IMR-90 (cell line): ENCODE measurements at places on chromosomes 13 and 19. TPM values are rescaled to one million over a fixed set of nuclear protein-coding genes. Genes with fewer than 3 reads are reported as not detected.

The ZNF221 gene
- total RNA-seq: 10.3 and 10.6 TPM in 2 replicates

The TTC9B gene
- not detected in 2 replicates for total RNA-seq

The ZNF99 gene
- not detected in 2 replicates for total RNA-seq

The ZNF530 gene
- 4.4 and 6.6 TPM in 2 replicates for total RNA-seq

The PNMA8A gene
- 0.83 and 0.90 TPM in 2 replicates for total RNA-seq

The ZNF324 gene
- total RNA-seq: 6.6 and 6.9 TPM in 2 replicates

The ACP5 gene
- total RNA-seq: 0.28 and 0.54 TPM in 2 replicates

DNA sequence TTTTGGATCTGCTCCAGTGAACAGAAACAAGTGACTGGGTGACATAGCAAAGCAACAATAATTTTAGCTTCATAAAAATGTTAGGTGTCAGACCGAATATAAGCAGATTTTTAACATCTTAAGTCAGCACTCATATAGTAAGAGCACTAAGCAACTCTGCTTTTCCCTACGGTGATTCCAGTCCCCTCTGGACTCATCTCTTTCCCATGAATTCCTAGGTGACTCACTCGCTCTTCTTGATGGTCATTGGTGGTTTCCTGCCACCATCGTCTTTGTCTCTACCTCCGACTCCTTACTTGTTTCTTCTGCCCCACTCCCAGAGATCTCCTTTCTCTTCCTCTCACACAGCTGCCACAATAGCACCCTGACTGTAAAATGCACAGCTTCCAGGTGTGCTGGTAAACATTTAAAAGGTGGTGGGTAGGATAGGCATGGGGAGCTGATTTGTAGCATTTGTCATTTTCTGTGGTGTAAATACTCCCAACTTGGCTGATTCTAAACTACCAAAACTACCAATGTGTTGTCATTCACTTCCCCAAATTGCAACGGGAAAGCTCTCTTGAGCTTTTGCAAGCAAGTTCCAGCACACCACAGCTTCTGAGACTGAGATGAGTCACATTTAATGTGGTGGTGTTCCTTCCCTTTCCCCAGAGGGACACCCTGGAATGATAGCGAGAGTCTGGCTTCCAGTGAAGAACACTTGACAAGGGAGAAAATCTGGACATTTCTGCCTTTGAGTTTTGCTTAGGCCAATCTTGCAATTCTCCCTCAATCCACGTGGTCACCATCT is 42.8 kb upstream of the CLDN10 start:
- H3K27ac ChIP-seq: no peak overlapping the region
- no peaks in the 10 kb centered on the region for H3K36me3 ChIP-seq
- no peak overlapping the region for H3K4me3 ChIP-seq
- DNase-seq: peak; percentile 10

GRCh38 chr13:36737524-36738083 is 63.8 kb downstream of the SERTM1 start:
- H3K4me3 ChIP-seq: no peak overlapping the region
- H3K36me3 ChIP-seq: no peaks in the 10 kb centered on the region
- peaks cover 2% of the 10 kb centered on the region; the same call in 1 of the 2 replicates for H3K27me3 ChIP-seq
- no peak overlapping the region for H3K27ac ChIP-seq

DNA sequence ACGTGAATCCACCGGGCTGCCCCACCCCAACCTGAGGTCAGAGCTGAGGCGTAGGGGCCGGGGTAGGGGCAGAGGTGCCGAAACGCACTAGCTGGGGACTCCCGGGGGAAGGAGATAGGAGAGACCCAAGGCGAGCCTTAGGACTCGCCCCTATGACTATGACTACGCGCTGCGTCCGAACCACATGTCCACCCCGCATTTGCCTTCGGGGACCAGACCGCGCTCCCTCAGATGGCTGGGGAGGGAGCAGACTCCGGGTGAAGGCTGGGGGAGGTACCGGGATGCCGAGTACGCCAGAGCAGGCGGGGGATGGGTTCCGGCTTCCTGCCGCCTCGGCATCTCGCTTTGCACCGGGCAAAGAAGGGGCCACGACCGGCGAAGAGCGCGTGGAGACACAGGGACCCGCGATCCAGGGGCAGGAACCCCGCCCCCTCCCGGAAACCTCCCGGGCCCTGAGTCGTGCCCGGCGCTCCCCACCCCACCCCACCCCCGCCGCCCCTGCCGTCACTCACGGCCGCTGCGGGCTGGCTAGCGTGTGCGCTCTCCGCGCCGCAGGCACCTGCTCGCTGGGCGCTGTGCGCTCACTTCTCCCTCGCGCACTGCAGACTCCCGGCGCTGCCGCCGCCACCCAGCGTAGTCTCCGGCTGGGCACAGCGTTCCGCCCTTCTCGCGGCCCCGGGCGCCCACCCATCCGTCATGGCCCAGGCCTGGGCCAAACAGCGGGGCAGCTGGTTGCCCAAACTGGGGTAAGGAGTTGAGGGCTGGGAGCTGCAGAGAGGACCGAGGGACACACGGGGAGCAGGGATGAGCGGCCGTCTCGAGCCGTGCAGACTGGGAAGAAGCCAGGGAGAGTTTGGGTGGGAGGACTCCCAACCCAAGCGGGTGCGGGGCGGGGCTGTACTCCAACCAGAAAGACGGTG is 622 bp upstream of the VSTM2B start:
- no peak overlapping the region for H3K4me3 ChIP-seq
- DNase-seq: no peak
- peaks cover 58% of the 10 kb centered on the region for H3K27me3 ChIP-seq

DNA sequence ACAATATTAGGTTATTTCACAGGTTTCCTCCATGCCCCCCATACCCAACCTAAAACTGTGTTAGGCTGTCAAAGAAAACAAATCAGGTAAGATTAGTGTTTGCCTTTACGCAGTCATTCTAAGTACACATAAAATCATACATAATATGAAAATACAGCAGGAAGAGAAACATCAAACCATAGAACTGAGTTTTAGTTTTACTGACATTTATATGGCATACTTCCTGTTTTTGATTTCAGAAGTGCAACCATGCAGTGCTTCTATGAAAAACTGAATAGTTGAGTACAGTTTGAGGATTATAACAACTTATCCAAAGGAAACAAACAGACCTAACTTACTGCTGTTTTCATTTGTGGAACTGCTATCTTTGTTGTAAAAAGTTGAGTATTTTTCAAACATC is 91.3 kb downstream of the KCNRG start:
- H3K36me3 ChIP-seq: peaks cover 1% of the 10 kb centered on the region; the same call in 1 of the 2 replicates
- no peaks in the 10 kb centered on the region for H3K27me3 ChIP-seq
- H3K27ac ChIP-seq: no peak overlapping the region
- no peak overlapping the region for H3K4me3 ChIP-seq

DNA sequence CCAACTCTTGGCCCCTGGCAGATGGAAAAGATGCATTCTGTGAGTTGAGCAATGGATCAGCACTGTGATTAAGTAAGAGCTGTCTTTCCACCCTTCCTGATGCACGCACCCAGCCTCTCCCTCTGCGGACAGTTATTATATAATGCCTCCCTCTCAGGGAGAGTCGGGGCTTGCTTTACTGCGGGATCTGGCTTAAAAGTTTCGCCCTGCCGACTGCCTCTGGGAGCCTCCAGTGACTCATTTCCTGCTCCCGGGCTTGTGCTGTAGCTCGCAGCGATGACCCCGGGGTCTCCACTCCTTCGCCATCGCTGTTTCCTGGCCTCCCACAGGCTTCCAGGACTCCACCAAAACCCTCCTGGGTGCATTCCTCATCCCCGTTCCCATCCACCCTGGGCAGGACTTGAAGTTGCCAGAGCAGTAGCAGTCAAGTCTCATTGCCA is 107.4 kb upstream of the SLC7A1 start:
- H3K27me3 ChIP-seq: peaks cover 7% of the 10 kb centered on the region
- H3K4me3 ChIP-seq: no peak overlapping the region

DNA sequence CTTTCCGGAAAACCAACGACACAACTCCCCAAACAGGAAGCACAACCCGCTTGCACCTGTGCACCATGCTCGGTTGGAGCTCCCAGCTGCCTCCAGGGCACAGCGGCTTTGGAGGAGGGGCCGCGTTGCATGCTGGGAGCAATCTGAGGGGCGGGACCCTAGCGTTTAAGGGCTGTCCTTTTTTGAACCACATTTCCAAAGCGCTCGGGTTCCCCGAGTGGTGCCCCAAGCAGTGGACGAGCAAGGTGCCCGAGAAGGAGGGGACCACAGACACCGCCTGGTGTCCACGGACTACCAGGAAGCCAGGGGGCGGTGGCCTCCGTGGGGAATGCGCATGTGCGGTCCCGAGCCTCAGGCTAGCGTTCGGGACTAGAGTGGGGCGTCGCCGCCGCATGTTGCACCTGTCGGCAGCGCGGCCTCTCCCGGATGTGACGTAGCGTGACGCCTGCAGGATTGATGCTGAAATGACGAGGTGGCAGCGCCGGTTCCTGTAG is 11.9 kb upstream of the ZNF57 start:
- no peak overlapping the region for H3K27ac ChIP-seq
- no peaks in the 10 kb centered on the region for H3K36me3 ChIP-seq
- no peaks in the 10 kb centered on the region for H3K4me1 ChIP-seq
- 0 out of 2 replicates have a peak, but pooled peaks cover 2% of the 10 kb centered on the region for H3K27me3 ChIP-seq
- no peak for DNase-seq

GRCh38 chr19:22052644-22053013 is 345 bp downstream of the ZNF257 start:
- no peaks in the 10 kb centered on the region for H3K4me1 ChIP-seq
- H3K4me3 ChIP-seq: peak overlapping the region; percentile 43
- no peaks in the 10 kb centered on the region for H3K27me3 ChIP-seq
- H3K36me3 ChIP-seq: no peaks in the 10 kb centered on the region
- no peak overlapping the region for H3K27ac ChIP-seq

GRCh38 chr13:69468624-69469023 is 639.0 kb upstream of the ATXN8OS start:
- no peaks in the 10 kb centered on the region for H3K4me1 ChIP-seq
- H3K27me3 ChIP-seq: no peaks in the 10 kb centered on the region
- H3K4me3 ChIP-seq: no peak overlapping the region
- H3K27ac ChIP-seq: no peak overlapping the region

DNA sequence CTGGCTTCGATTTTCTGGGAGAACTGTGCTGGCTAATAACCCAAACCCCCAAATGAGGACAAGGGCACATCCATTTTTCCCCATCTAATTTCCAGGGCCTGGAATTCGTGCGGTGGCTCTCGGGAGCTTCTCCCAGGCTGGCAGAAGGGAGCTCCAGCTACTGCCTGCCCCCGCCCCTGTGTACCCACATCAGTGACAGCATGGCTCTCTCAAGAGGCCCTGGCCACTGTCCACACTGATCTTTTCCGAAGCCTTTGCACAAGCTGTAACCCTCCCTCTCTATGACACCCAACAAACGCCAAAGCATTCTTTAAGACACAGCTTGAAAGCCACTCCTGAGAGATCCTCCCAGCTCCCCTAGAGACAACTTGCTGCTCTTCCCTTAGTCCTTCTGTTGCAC is 73.1 kb downstream of the ZIC5 start:
- no peaks in the 10 kb centered on the region for H3K36me3 ChIP-seq
- peaks cover 57% of the 10 kb centered on the region for H3K27me3 ChIP-seq
- no peaks in the 10 kb centered on the region for H3K4me1 ChIP-seq
- H3K4me3 ChIP-seq: no peak overlapping the region

DNA sequence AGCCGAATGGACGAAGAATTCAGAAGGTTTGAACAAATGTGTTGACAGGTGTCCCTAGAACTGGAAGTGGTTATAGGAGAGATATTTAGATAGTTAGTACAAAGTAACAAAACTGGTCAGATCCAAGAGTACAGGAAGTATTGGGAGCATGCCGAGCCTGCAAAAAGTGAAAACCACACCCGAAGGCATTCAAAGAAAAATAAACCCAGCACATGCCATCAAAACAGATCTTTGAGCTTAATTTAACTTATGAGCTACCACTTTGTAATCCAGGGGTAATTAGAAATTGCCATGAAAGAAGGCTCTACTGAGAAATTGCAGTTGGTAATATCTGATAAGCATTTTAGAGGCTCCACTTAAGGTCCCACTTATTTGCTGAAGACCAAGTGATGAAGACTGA is 214.2 kb downstream of the DNAJC15 start:
- no peak overlapping the region for H3K27ac ChIP-seq
- H3K27me3 ChIP-seq: no peaks in the 10 kb centered on the region
- no peak overlapping the region for H3K4me3 ChIP-seq
- DNase-seq: no peak
- no peaks in the 10 kb centered on the region for H3K4me1 ChIP-seq
